ENCODE measurements at places on chromosomes 7 and 10.

DNA sequence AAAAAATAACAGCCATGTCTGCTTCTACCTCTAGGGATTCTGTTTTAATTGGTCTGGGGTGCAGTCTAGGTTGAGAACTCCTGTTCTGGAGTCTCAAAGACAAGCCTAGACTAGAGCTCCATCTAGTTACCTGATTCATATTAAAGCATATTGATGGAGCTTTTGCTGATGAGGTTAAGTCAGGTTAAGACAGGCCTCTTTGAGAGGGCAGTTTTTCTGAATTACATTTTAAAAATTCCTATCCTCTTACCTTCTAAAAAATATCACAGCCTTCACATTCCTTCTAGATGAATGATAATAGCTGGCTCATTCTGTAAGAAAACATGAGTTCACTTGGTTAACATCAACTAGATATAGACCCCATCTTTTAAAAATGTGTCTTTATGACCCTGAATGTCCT is 28.9 kb downstream of the MGAM start:
- DNase-seq = no peak

GRCh38 chr7:41189866-41190265 is 513.0 kb downstream of the INHBA start:
- no peak for DNase-seq

GRCh38 chr10:79505829-79506228 is 6.5 kb upstream of the EIF5AL1 start:
- DNase-seq = no peak

DNA sequence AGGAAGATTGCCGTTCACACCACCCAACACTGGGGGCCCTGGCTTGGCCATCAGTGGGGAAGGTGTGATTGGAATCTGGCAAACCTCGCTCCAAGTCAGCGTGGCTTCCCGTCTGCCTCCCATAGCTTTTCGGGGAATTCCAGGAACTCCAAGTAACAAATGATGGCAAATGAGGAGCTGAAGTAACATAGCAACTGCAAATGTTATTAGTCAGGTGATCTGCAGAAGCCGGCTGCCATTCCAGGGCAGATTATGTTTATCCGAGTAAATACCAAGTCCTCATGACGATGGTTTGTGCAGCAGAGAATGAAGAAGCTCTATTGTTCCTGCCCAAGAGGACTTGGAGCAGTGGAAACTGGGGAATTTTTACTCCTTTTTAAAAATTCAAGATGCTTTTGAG is 270.5 kb upstream of the PODXL start:
- DNase-seq = no peak

DNA sequence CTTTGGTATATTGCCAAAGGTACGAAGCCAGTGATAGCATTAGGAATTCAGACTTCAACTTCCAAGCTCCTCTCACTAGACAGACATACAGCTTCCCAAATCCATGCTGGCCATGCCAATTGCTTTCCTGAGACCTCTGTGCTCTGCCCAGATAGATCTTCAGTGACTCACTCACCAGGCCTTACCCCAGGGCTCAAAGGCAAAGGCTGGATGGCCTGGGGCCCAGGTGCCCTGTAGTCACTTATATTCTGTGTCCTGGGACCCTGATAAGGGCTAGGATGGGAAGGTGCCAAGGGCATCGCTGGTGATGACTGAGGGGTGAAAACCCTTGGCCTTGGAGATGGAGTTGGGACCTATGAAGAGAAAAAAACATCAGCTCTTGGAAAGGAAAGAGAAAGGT is 27.7 kb downstream of the WNT8B start:
- no peak for DNase-seq

GRCh38 chr7:93715234-93715633 is 140.7 kb upstream of the CALCR start:
- DNase-seq = peak; percentile 10

- DNase-seq = no peak
Measured at GRCh38 chr10:18293536-18294510, 153.6 kb downstream of the CACNB2 start.
